ENCODE measurements at places on chromosomes 16 and 17. TPM values are rescaled to one million over a fixed set of nuclear protein-coding genes. Genes with fewer than 3 reads are reported as not detected.
A peak's percentile ranks its signal among the peaks of the same experiment; 100 is the strongest.

DNA sequence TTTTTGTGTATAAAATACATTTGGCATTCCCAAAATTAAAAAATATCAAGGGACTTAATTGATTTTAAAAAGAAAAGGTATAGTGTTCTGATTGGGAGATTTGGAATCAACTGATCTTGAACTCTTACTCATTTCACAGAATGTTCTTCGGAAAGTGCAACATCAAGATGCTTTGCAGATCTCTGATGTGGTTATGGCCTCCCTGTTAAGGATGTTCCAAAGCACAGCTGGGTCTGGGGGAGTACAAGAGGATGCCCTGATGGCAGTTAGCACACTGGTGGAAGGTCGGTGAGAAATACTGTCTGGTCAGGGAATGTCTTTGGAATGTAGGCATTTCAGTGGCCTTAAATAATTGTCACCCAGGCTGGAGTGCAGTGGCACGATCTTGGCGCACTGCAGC, 19.5 kb upstream of the TBKBP1 start:
- H3K4me3 ChIP-seq: no peak overlapping the region
- peaks cover 31% of the 10 kb centered on the region for H3K4me1 ChIP-seq
- peaks cover 85% of the 10 kb centered on the region for H3K36me3 ChIP-seq

GRCh38 chr17:10328206-10328605, 44.6 kb downstream of the MYH13 start:
- no peaks in the 10 kb centered on the region for H3K36me3 ChIP-seq
- no peak overlapping the region for H3K27ac ChIP-seq
- H3K4me1 ChIP-seq: no peaks in the 10 kb centered on the region
- no peak overlapping the region for H3K4me3 ChIP-seq

DNA sequence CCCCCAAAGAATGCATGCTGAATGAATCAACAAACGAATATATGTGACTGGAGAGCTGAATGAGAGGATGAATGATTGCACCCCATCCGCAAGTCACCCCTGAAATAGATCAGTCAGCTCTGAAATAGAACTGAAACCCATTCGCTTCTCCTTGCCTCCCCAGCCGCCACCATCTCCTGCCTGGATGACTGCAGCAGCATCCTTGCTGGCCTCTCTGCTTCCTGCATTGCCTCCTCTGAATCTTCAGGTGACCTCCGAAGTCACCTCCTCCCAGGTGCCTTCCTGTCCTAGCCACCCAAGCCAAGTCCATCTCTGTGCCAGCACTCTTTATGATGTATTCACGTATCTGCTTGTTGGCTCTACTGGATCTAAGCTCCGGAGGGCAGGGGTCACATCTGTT, 288.3 kb downstream of the CPPED1 start:
- DNase-seq: no peak
- H3K4me3 ChIP-seq: no peak overlapping the region
- H3K27ac ChIP-seq: no peak overlapping the region
- H3K4me1 ChIP-seq: peaks cover 2% of the 10 kb centered on the region

Gene SNN
- 9.1 TPM for total RNA-seq

GRCh38 chr16:88361775-88362174, 21.0 kb upstream of the ZNF469 start:
- no peaks in the 10 kb centered on the region for H3K4me1 ChIP-seq
- no peak overlapping the region for H3K4me3 ChIP-seq
- DNase-seq: no peak
- H3K27me3 ChIP-seq: peaks cover 9% of the 10 kb centered on the region
- H3K27ac ChIP-seq: no peak overlapping the region

Gene HEATR9
- 0.14 TPM for total RNA-seq

GRCh38 chr16:166375-167121, 770 bp downstream of the HBM start:
- DNase-seq: peak; percentile 67
- H3K36me3 ChIP-seq: no peaks in the 10 kb centered on the region
- H3K4me1 ChIP-seq: peaks cover 4% of the 10 kb centered on the region
- peaks cover 50% of the 10 kb centered on the region for H3K27me3 ChIP-seq
- H3K4me3 ChIP-seq: no peak overlapping the region

Gene PRR35
- total RNA-seq: not detected

Gene CD300LB
- total RNA-seq: not detected

GRCh38 chr17:72922219-72922618, 170.3 kb downstream of the SLC39A11 start:
- H3K4me1 ChIP-seq: no peaks in the 10 kb centered on the region
- no peak overlapping the region for H3K27ac ChIP-seq

Gene C1QTNF1
- not detected for total RNA-seq

- H3K27ac ChIP-seq: no peak overlapping the region
- no peaks in the 10 kb centered on the region for H3K4me1 ChIP-seq
- DNase-seq: no peak
These were observed 103.7 kb downstream of the NOG start for GRCh38 chr17:56697190-56697589.

Data from activated CD4-positive, alpha-beta T cell treated with anti-CD3 and anti-CD28 coated beads, Interleukin-2, amount 10 ng/mL, durations not matched to agents 24 days and 14 days (primary cell).